Amygdala (tissue), 56 donors: ENCODE measurements at places on chromosomes 12 and 14.

- DNase-seq: no peak
Measured at GRCh38 chr12:113202300-113203075, 17.0 kb downstream of the RITA1 start.

- DNase-seq: no peak
Measured at GRCh38 chr14:61940666-61941420, 178.6 kb downstream of the SNAPC1 start.

GRCh38 chr12:8681129-8681884 is 16.5 kb upstream of the RIMKLB start:
- DNase-seq: no peak

DNA sequence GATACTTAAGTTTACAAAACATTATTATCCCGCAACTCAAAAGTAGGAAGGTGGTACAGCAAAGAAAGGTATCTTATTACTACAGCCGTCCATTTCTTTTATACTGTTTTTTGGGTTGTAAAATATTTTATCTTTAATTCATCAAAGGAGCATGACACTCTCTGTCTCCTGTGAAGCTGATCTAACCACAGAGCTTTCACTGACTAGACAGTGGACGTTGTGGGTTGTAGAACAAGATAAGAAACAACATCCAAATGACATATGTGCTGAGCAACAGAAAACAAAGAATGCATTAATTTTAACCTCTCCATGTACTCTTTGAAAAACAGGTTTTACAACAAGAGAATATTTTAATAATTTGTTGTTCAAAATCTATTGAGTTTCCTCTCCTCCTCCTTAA is 195.9 kb upstream of the FBXO33 start:
- no peak for DNase-seq

DNA sequence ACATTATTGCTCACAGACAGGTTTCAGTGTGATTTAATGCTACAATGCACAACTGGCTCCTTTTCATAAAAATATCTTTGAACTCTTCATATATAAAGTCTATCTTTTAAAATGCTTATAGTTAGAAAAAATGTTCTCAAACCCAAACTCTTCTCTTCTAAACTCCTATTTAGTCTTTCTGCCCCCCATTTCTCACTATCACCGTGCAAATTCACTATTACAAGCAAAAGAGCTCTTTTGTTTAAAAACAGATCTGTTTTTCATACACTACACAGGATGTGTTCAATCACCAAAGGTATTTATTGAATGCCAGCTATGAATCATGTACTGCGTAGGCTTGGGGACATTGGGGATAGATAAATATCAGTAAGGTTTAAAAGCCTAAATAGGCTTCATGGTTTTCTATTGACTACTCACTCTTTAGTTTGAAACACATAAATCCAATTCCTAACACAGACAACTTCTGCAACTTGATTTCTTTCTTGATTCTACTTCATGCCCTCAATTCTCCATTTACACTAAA is 692.3 kb downstream of the C12orf50 start:
- DNase-seq: no peak

- no peak for DNase-seq
Measured at GRCh38 chr12:52178443-52178842, 13.4 kb downstream of the KRT80 start.

DNA sequence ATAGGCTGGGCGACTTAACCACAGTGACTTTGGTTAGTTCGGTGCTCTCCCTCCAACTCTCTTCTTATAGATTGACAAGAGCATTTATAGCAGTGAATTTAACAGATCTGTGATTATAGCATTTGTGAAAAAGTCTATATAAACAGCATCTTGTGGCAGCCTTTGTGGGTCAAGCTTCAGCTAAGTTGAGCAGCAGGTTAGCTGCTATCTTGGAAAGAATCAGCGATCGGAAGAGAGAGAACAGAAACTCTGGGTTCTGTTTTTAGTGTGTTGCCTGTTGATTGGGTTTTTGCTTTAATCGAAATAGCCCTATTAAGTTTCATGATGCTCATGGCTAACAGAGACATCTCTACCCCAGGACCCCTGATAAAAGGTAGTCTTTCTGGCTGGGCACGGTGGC is 20.2 kb downstream of the EVL start:
- DNase-seq: no peak

DNA sequence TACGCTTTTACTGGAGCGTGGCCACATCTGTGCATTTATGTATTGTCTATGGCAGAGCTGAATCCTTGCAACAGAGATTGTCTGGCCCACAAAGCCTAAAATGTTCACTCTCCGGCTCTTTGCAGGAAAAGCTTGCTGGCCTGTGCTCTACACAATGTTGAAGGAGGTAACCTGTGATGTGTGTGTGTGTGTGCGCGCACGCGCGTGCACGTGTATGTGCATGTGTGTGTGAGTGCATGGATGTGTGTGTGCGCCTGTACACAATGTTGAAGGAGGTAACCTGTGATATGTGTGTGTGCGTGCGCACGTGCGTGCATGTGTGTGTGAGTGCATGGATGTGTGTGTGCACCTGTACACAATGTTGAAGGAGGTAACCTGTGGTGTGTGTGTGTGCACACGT is 62.7 kb downstream of the RFLNA start:
- no peak for DNase-seq

GRCh38 chr12:43676183-43676813 is 82.3 kb downstream of the PUS7L start:
- no peak for DNase-seq

DNA sequence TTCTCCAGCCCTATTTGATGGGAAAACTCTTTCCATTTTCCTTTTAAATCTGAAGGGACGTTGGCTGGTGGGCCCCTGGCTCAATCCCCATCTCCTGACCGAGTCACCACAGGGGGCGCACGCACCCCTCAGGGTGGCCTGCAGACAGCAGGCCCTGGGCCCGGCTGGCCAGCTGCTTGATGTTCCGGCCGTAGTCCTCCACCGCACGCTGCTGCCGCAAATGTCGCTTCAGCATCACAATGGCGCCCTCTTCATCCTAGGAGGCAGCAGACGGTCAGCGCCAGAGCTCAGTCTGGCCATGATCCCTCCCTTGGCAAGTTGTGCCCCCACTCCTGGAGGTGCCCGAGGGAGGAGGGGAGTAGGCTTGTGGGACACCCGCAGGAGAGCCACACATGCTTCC is 70.0 kb downstream of the PLEKHG3 start:
- DNase-seq: no peak

DNA sequence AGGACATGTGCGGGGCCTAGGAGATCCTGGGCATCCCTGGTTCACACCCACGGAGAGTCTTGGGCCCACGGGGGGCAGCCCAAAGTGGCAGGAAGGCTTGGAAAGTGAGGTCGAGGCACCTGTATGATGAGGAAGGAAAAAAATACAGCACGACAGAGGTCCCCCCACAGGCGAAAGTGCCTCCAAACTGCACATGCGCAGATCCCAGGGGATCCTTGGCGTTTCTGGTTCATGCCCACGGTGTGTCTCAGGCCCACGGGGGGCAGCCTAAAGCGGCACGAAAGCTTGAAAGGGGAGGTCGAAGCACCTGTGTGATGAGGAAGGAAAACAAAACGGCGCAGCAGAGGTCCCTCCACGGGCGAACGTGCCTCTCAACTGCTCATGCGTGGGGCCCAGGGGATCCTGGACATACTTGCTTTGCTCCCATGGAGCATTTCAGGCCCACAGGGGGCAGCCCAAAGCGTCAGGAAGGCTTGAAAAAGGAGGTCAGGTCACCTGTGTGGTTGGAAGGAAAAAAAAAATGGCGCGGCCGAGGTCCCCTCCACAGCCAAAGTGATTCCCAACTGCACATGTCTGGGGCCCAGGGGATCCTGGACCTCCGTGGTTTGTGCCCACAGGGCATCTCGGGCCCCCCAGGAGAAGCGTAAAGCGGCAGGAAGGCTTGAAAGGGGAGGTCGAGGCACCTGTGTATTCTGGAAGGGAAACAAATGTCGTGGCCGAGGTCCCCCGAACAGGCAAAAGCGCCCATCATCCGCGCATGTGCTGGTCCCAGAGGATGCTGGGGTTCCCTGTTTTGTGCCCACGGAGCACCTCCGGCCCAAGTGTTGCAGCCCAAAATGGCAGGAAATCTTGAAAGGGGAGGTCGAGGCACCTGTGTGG is 582.6 kb downstream of the ALG10 start:
- no peak for DNase-seq

DNA sequence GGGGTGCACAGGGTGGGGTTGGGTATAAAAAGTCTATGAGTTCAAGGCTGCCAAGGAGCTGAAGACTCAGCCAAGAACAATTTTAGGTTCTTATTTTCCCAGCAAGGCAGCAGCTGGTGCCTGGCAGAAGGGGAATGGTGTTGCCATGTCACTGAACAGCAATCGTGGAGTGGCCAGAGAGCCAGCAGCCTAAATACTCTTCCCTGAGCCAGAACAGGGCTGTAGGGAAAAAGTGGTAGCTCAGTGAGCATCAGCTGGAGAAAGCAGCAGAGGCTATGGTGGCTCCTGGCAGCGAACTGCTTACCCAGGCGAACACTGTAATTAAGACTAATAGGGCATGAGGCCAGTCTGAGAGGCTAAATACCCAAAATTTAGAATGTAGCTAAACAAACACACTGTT is 334.9 kb downstream of the RMST start:
- DNase-seq: no peak

DNA sequence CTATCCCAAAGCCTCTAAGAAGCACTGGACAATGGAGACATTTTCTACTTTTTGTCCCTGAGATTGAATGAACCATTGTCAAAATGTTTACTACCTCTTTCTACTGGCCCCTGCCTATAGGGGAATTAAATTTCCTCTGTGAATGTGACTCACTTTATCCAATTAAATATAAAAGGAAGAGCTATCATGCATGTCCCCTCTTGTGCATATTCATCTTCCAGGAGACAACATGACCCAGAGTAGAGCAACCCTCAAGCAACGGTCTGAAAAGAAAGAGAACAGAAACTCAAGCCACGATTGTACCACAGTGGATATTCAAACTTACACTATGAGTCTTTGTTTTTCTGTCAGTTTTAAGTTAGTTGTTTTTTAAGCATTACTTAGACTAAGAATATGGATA is 938.4 kb upstream of the ATXN7L3B start:
- DNase-seq: no peak

DNA sequence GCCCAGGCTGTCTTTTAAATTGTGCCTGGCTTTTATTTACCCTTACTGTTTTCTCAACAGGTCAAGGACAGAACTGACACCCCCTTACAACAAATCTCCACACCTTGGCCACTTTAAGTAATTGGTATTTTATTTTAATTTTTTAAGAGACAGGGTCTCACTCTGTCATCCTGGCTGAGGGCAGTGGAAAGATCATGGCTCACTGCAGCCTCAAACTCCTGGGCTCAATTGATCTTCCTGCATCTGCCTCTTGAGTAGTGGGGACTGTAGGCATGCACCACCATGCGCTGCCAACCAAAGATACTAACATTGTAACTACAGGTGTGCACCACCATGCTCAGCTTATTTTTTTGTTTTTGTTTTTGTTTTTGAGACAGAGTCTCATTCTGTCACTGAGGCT is 109.8 kb downstream of the PTPN11 start:
- no peak for DNase-seq

DNA sequence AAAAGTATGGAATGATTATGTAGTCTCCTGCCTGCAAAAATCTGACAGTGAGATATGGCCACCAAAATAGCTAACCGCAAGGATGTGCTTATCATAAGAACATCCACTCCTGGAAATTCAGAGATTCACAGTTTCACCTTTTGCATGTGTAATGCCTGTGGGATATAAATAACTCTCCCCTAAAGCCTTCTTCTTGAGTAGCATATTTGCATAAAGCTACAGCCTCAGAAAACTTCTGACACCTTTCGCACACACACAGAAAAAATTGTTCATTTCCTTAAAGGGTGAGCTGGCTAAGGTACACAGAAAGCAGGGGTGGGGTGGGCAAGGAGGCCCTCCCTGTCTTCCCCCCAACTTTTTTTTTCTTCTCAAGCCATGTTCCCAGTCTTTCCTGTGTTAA is 3.1 kb upstream of the IGF1 start:
- DNase-seq: no peak

GRCh38 chr14:35999294-35999693 is 173.2 kb downstream of the BRMS1L start:
- DNase-seq: no peak

DNA sequence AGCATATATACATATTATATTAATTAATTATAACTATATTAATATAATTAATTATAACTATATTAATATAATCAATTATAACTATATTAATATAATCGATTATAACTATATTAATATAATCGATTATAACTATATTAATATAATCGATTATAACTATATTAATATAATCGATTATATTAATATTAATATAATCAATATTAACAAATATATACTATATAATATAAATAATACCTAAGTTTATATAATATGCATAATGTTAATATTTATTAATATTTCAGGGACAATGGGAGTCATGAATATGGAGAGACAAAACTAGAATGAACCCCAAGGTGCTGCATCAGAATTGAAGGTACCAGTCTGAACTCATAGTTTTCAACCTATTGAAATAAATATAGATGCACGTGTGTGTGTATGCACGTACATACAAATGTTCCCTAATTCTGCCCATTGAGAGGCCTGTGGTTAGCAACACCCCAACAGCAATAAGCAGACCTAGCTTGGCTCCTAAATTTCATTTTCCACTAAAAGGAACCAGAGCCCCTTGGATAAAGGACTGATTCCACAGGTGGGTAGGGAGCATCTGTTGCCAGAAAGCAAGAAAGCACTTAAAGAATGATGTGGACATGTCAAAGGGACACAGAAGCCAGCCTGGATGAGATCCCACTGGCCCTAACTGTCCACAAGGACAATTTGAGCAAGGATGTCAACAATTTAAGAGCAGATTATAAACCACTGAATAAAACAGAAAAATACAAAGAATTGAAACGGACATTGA is 21.3 kb downstream of the SSH1 start:
- no peak for DNase-seq

GRCh38 chr14:27090716-27091115 is 492.9 kb upstream of the NOVA1 start:
- no peak for DNase-seq

DNA sequence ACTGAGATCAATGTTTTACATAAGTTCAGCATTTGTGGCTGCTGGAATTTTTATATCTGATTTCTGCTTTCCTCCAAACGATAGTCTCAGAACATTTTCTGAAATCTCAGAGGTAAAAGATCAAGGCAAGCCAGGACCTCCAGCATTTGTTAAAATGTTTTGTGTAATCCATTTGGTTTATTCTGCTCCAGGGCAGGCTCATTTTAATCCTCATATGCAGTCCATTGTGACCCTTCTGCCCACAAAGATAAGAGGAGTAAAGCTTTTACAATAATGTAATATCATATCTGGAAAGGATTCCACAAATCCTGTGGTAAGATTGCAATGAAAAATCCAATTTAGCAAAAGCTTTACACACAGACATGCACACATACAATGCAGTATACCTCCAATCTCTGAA is 55.3 kb upstream of the KCNH5 start:
- no peak for DNase-seq

GRCh38 chr12:12722435-12723148 is 5.4 kb downstream of the CDKN1B start:
- no peak for DNase-seq

GRCh38 chr12:72075891-72076557 is 137.4 kb downstream of the TPH2 start:
- no peak for DNase-seq

DNA sequence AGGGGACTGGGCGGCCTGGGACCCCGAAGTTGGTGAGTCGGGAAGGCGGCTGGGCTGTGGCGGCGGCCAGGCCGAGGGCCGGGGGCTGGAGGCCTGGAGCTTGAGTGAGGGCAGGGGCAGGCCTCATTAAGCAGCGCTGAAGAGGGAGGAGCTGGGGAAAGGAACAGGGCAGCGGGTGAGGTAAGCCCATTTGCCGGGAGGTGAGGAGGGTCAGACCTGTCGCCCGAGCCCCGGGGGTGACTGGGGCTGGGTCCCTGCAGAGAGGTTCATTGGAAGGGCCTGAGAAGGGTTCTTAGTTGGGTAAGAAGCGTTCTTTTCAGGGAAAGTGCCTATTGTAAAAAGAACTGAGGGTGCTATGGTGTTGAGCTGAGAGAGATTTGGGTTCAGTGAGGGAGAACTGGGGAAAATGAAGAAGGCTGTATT is 441 bp downstream of the RAB5B start:
- no peak for DNase-seq
